ENCODE measurements at places on chromosomes 16 and 17.
A peak's percentile ranks its signal among the peaks of the same experiment; 100 is the strongest.

DNA sequence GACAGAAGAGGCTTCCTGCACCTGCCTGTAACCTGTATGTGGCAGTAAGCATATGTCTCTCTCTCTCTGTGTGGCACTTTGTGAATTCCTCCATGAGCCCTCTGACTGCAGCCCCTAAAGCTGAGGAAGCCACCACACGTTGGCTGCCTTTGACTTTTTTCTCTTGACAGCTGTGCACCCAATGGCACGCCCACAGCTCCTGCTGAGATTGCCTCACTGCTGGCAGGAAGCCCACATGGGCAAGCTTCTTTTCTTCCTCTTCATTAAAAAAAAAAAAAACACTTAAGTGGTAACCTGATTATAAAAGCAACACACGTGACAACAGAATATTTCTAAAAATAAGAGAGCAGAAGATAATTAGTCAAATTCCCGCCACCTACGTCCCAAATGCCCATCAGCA is 34.0 kb upstream of the PIRT start:
- no peak for DNase-seq

GRCh38 chr16:82603784-82604411 is 22.9 kb upstream of the CDH13 start:
- no peak for DNase-seq

DNA sequence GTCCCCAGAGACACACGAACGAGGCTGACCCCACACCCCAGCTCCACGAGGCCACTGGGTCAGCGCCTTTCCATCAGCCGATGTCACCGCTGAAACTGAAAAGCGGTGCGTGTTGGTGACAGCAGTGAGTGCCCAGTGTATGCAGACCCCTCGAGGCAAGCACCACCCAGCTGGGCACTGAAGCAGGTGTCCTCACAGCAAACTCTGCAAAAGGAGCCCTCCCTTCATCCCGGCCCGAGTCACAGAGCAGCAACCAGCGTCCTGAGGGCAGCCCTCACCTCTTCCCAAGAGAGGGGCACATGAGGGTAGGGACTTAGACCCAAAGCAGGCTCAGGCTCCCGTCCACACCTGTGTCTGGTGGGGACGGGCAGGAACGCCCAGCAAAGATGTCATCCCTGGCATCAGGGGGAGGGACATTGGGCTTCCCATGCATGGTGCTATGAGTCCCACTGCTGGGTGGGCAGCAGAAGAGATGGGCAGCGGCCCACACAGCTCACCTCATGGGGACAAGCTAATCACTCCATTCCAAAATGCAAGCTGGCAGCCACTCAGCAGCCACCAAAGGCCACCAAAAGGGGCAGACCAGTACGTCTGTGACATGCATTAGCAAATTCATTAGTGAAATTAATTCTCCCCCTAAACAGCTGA is 49.2 kb downstream of the RBFOX3 start:
- no peak for DNase-seq

DNA sequence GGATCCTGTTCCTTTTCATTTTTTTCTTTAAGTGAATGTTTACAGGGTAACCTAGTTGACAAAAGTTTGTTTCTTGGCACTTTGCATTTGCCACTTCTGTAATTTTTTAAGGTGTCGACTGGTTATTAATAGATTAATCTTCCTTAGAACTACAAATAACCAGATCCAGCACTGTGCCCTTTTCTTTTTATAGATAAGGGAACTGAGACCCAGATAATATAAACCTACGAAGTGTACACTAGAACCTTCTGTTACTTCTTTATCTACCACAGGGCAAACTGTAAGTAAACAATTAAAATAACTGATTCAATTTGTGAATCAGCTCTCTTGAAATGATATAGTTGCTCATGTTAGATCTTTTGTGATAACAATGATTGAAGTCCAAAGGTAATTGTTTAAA is 55.4 kb downstream of the NLK start:
- no peak for DNase-seq

DNA sequence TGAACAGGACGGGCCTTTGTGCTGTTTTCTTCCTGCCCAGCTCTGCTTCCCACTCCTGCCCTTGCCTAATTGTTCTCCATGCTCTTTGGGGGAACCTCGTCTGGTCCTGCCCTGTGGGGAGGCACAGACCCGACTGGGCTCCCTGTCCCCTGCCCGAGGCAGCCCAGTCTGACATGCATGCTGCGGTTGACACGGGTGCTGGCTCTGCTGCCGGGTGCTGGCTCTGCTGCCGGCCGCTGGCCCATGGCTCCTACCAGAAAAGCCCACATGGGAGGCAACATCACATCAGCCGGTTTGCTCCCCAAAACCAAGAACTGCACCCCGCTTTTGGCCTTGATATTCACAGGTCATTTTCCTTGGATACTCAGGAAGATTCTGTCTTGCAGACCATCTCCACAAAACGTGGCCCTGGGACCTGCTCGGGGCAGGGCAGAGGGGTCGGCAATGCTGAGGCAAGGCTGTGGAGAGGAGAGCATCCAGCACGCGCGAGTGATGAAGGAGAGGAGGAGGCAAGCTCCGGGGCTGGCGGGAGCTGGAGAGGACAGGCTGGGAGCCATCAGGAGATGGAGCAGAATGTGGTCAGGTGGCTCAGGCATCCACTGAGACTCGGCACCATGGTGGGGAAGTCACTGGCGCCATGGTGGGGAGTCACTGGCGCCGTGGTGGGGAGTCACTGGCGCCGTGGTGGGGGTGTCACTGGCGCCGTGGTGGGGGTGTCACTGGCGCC is 31.6 kb downstream of the RBFOX3 start:
- DNase-seq = no peak

DNA sequence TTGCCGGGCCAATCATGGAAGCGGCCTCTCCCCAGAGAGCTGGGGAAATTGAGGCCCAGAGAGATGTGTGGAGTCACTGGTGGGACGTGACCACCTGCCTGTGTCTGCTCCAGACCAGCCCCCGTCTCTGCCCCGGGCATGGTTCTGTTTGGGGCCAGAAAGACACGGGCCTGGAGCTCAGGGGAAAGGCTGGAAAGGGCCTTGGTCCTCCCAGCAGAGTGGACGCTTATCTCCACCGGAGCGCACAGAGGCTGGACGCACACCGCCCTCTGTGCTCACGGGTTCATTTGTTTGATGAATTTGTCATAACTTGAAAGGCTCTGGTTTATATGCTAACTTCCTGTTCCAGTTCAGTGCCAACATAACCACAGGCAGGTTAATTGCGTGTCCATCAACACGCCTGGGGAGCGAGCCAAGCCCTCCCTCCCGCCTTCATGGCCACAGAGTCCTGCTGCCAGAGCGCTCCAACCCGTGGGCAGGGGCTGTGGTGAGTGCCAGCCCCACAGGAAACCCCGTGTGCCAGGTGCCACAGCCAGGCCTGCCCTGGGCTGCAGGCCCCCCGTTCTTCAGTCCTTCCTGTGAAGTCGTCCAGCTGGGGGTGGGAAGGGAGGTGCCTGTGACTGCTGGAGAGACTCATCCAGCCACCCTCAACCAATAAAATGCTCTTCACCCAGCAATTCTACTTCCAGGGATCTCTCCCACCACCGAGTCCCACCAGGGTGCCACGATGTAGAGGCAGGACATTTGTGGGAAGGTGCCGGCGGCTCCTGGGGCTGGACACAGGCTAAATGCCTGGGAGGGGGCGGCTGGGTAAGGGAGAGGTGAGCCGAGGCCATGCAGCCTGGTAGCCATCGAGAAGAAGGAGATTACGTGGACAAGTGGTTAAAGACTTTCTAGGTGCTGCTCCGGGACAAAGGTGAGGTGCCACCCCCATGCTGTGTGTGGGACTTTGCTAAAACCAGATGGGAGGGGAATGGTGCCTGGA is 29.4 kb upstream of the BAHCC1 start:
- DNase-seq = peak; percentile 26

DNA sequence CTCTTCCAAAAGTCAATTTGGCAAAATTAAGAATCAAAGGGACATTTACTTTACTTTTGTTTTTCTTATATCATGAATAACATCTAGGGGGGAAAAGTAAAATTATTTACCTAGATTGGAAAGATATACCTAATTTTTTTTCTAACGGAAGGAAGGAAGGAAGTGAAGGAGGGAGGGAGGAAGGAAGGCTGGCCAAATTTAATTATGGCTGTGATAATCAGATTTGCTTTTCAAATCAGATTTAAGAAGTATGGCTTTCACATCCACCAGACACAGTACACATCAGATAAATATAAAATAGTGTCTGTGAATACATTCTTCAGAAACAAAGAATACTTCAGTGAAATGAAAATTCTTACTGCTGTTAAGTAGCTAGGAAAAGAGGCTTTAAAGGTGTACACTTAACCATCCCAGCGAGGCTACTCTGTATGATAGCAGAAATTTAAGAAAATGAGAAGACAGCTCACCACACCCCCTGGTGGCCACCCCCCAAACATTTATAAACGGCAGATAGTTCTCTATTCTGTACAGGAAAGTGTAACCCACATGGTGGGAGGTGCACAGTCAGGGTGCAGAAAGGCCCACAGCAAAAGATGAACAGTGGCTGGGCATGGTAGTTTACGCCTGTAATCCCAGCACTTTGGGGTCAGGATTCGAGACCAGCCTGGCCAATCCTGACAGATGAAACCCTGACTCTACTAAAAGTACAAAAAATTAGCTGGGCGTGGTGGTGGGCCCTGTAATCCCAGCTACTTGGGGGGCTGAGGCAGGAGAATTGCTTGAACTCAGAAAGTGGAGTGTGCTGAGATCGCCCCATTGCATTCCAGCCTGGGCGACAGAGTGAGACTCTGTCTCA is 150.8 kb downstream of the SSH2 start:
- DNase-seq = peak; percentile 85

GRCh38 chr17:10727192-10727591 is 2.6 kb downstream of the TMEM220 start:
- DNase-seq = no peak

GRCh38 chr17:57295526-57296023 is 39.3 kb downstream of the MSI2 start:
- no peak for DNase-seq

GRCh38 chr16:55501549-55502322 is 7.1 kb upstream of the LPCAT2 start:
- DNase-seq = no peak

DNA sequence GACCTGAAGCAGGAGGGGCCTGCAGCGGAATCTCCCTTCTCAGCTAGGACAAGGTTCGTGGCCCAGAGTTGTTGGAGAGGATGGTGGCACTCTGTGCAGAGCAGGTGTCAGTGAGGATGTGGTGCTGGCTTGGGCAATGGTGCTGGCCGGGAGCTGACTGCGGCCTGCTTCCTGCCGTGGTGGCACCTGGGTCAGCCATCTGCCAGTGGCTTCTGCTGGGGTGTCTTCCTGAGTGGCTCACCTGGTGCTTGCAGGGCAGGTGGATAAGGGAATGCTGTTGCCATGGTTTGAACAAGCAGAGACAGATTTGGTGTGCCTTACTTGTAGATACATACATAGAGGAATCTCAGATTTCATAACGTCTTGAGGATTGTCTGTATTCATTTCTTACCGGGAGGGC is 69.6 kb downstream of the SEC14L1 start:
- no peak for DNase-seq

DNA sequence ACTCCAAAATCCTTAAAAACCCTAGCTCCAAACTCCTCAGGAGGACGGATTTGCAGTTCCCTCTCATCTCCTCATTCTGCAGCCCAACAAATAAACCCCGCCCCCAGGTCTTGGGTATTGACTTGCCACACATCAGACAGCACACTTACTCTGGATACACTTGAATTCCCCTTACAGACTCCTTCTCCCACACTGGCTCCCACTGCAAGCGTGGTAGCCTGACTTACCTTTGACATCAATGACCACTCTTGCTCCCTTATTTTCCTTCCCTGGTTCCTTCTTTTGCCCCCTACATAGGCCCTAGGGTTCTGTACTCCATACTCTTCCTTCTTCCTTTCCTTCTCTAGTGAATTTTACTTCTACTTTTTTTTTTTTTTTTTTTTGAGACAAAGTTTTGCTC is 7.5 kb downstream of the RFFL start:
- no peak for DNase-seq

GRCh38 chr17:64074704-64075426 is 54.4 kb upstream of the ICAM2 start:
- no peak for DNase-seq
